T-helper 1 cell (primary cell): ENCODE measurements at places on chromosomes 1 and 21.

DNA sequence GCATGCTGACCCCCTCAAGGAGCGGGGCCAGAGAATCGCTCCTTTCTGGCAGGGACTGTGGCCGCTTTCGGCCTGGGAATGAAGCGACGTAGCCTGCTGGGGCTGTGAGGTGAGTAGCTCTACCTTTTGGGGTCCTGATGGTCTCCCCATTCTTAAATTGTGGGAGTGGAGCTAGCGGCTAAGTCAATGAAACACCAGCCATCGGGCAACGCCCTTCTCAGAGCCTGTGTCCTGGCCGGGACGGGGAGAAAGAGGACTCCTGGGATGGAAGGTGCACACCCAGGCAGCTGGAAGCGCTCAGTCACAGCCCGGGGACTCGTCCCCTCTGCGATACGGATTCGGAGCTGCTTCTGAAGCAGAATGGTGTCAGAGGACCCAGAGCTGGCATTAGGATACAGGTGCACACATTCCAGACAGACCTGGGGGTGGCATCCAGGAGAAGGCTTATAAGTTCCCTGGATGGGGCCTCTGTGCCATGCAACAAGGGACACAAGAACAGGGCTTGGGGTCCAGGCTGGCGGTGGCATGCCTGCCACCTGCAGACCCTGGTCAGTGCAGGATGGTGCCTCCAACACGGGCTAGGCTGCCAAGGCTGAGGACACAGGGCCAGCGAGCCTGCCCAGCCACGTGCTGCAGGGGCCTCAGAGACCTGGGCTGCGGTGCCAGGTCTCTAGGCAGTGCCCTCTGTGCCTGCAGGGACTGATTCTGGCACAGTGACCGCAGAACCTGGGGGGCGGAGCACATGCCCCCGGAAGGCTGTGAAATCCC lies 945 bp upstream of the WNT9A start:
- no peak for DNase-seq

- no peak for DNase-seq
Measured at GRCh38 chr21:39029900-39030884, 153.1 kb downstream of the PSMG1 start.

DNA sequence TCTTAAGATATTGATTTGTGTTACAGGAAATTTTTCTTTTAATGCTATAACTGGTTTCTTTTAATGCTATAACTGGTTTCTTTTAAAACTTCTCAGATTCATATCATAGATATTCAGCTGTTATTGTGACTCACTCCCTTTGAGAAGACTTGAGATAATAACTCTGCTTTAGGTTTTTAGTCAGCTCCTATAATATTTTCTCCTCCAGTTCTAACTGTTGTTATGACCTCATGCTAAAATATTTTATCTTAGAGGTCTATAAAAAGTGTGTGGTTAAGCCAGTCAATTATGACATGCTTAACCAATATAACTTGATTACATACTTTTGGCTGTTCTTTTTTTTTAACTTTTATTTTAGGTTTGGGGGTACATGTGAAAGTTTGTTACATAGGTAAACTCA lies 280.2 kb downstream of the PTGER3 start:
- no peak for DNase-seq

GRCh38 chr1:161919229-161919628 lies 104.4 kb downstream of the OLFML2B start:
- DNase-seq = no peak

- DNase-seq = no peak
Measured at GRCh38 chr1:221851336-221851735, 109.4 kb upstream of the DUSP10 start.

GRCh38 chr1:21278860-21279845 lies 11.1 kb downstream of the ECE1 start:
- no peak for DNase-seq

DNA sequence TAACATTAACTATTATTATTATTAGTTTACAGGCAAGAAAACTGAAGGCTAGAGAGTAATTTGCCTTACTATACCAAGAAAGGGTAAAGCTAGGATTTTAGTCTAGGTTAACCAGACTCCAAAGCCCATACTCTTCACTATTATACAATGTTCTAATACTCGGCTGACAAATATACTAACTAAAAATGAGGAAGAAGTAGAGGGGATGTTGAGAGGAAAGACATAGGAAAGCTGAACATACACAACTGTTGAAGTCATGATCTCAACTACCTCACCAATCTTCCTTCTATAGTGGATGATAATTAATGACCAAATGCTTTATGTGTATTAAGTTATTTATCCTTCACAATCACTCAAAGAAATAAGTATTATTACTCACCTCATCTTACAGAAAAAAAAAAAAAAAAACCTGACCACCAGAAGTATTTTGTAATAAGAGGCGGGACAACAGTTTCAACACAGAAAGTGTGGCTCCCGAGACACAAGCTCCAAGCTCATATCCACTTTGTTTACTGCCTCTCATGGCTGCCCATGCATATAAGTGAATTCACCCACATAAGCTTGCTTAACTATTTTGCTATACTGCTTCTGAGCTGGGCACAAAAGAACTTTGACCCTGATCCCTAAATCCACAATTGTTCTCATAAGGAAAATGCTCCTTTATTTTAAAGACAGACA lies 78.0 kb downstream of the USP1 start:
- DNase-seq = no peak

DNA sequence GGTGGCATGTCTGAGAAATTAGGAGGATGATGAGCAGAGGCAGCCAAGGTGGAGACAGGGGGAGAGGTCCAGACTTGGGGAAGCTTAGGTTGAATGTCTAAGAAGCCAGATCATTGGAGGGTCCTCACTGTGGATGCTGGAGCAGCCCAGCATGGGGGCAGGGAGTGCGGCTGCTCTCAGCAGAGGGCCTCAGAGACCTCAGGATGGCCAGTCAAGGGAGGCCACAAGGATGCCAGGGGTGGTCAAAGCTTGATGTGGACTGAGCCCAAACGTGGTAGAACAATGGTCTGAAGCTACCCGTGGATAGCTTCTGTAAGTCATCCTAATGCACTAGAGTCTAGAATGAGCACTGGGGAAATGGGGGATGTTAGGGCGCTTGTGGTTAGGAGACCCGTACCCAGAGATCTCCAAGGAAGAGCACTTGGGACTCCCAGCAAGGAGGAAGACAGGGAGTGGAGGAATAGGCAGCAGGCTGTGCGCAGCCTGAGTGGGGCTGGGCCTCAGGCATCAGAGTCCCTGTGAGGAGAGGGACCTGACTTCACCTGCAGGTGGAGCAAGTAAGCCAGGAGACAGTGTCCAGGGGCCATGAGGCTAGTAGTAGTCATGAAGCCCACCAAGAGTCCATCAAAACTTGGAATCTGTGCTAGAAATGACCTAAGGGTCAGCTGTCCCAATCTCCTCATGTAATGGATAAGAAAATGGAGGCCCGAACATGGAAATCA lies 4.3 kb upstream of the S100A9 start:
- DNase-seq = no peak

DNA sequence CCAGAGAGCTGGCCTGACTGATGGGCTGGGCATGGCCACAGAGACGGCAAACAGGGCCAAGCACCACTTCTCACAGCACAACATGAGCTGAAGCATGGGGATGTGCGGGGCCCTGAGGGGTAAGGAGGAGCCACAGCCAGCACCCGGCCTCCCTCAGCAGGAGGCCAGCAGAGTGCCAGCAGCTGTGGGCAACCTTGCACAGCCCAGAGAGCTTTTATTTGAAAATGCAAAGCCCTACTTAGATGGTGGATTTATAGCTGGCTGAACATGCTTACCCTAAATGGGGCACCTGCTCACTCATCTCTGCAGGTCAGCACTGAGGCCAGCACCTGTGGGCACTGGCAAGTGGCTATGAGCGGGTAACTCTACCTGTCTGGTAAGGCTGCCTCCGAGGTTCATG lies 44.1 kb downstream of the SLC66A1 start:
- no peak for DNase-seq

DNA sequence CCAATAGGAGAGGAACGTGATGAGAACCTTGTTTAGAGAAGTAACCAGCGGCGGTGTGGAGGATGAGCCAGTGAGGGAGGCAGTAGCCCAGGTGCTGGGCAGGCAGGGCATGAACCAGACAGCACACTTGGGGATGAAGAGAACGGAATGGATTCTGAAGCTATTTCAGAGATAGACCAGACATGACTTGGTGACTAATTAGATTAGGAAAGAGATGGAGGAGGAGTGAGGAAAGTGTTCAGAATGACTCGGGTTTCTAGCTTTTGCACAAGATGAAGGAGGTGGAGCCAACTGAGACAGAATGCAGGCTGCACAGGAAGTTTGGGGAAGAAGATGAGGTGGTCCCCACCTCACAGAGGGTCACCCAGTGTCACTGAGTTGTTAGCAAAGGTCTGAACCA lies 5.1 kb downstream of the PEF1 start:
- no peak for DNase-seq
